ENCODE measurements at places on chromosomes 3 and 15. TPM values are rescaled to one million over a fixed set of nuclear protein-coding genes. Genes with fewer than 3 reads are reported as not detected.

DNA sequence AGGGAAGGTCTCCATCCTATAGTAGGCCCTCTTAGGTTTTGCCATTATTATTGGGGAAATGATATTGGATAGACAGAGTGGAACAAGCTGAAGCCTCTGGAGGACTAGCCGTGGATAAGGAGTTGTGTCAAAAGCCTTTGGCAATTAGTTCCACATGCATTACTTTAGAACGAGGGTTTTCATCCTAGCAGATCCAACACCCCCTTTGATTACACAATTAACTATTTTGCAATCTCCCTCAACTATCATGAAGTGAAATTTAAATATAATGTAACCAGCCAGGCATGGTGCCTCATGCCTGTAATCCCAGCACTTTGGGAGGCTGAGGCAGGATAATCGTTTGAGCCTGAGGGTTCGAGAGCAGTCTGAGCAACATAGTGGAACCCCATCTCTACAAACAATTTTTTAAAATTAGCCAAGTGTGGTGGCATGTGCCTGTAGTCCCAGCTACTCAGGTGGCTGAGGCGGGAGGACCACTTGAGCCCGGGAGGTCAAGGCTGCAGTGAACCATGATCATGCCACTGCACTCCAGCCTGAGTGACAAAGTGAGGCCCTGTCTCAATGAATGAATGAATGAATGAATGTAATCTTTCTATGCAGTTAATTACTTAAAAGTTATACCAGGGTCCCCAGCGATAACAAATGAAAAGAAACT lies 56.8 kb downstream of the PXYLP1 start:
- H3K4me3 ChIP-seq: no peak overlapping the region
- H3K4me1 ChIP-seq: no peaks in the 10 kb centered on the region
- DNase-seq: no peak
- H3K36me3 ChIP-seq: no peaks in the 10 kb centered on the region
- H3K27me3 ChIP-seq: no peaks in the 10 kb centered on the region
- no peak overlapping the region for H3K27ac ChIP-seq

The ROBO1 gene
- total RNA-seq: 3.2 TPM

The SEMA3F gene
- 0.27 TPM for total RNA-seq

The CERS3 gene
- 0.44 TPM for total RNA-seq

GRCh38 chr3:132294906-132295305 lies 22.3 kb upstream of the ACP3 start:
- H3K27me3 ChIP-seq: no peaks in the 10 kb centered on the region
- H3K4me3 ChIP-seq: no peak overlapping the region
- no peak for DNase-seq
- H3K36me3 ChIP-seq: no peaks in the 10 kb centered on the region

- no peaks in the 10 kb centered on the region for H3K36me3 ChIP-seq
- H3K27ac ChIP-seq: no peak overlapping the region
- H3K4me3 ChIP-seq: no peak overlapping the region
- H3K4me1 ChIP-seq: no peaks in the 10 kb centered on the region
- no peaks in the 10 kb centered on the region for H3K27me3 ChIP-seq
Observed at GRCh38 chr3:23017801-23018200, 185.3 kb upstream of the UBE2E2 start.

The CCDC33 gene
- total RNA-seq: not detected

DNA sequence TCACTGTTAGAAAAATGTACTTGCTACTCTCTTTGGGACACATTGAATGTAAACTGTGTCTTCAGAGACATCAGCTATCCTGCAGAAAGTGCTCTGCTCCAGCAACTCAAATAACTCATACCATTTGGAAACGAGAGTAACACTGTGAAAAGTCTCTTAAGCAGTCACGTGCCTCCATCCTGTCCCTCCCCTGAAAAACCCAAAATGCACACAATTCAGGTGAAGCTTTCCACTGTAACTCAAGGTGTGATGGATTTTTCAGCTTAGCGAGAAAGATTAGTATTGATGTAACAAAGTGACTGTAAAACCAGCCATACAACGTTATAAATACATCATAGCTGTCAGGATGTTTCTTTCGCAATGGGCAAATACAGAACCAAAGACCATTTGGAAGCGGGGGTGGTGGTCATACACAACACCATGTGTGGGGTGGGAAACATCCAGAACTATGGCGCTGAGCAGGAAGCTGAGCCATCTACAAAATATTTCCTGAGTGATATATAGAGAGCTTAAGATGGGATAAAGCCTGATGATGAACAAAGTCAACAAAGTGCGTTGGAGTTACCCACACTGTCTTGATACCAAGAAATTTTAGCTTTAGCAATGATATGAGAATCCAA lies 332.3 kb downstream of the FOXP1 start:
- no peaks in the 10 kb centered on the region for H3K27me3 ChIP-seq
- H3K4me1 ChIP-seq: peaks cover 19% of the 10 kb centered on the region
- no peak overlapping the region for H3K4me3 ChIP-seq
- no peak for DNase-seq
- peaks cover 1% of the 10 kb centered on the region for H3K36me3 ChIP-seq

- no peaks in the 10 kb centered on the region for H3K27me3 ChIP-seq
- no peak overlapping the region for H3K4me3 ChIP-seq
- H3K27ac ChIP-seq: no peak overlapping the region
- peak; percentile 82 for DNase-seq
Observed at GRCh38 chr15:50876989-50877360, 31.5 kb upstream of the AP4E1 start.

- no peaks in the 10 kb centered on the region for H3K4me1 ChIP-seq
- no peaks in the 10 kb centered on the region for H3K27me3 ChIP-seq
- H3K27ac ChIP-seq: no peak overlapping the region
- H3K4me3 ChIP-seq: no peak overlapping the region
- DNase-seq: no peak
Observed at GRCh38 chr3:6022621-6023020, 835.1 kb downstream of the EDEM1 start.

DNA sequence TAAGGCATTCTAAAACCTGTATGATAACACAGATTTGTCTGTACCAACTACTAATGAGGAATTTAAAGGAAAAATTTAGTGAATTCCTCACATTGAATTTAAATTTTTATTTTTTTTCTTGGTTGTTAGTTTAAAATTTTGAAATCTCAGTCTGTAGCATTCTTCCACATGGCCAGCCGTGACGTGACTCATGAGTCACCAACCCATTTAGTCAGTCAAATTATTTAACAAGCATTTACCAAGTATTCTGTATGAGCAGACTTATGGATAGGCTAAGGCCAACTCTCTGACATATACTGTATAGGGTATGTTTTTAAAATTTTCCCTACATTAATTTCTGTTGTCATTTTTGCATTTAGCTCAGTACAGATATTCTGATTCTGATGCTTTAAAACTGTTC lies 112.9 kb downstream of the CNTN4 start:
- no peaks in the 10 kb centered on the region for H3K4me1 ChIP-seq
- H3K27ac ChIP-seq: no peak overlapping the region
- DNase-seq: no peak
- H3K36me3 ChIP-seq: no peaks in the 10 kb centered on the region
- no peaks in the 10 kb centered on the region for H3K27me3 ChIP-seq

- no peak overlapping the region for H3K27ac ChIP-seq
- H3K27me3 ChIP-seq: no peaks in the 10 kb centered on the region
- H3K4me1 ChIP-seq: peaks cover 72% of the 10 kb centered on the region
- no peak overlapping the region for H3K4me3 ChIP-seq
- DNase-seq: no peak
- no peaks in the 10 kb centered on the region for H3K36me3 ChIP-seq
Observed at GRCh38 chr3:72273615-72274014, 488.7 kb upstream of the PROK2 start.

The CIP2A gene
- 8.8 TPM for total RNA-seq

The PIGB gene
- 39.2 TPM for total RNA-seq

Measured in B cell (primary cell).